ENCODE measurements at places on chromosomes 16 and 17.

- H3K27ac ChIP-seq = no peak overlapping the region
- H3K4me3 ChIP-seq = no peak overlapping the region
- peaks cover 51% of the 10 kb centered on the region for H3K36me3 ChIP-seq
- DNase-seq = no peak
- peaks cover 19% of the 10 kb centered on the region for H3K4me1 ChIP-seq
- H3K27me3 ChIP-seq = no peaks in the 10 kb centered on the region
Measured at GRCh38 chr16:87847785-87848675, 21.3 kb downstream of the SLC7A5 start.

DNA sequence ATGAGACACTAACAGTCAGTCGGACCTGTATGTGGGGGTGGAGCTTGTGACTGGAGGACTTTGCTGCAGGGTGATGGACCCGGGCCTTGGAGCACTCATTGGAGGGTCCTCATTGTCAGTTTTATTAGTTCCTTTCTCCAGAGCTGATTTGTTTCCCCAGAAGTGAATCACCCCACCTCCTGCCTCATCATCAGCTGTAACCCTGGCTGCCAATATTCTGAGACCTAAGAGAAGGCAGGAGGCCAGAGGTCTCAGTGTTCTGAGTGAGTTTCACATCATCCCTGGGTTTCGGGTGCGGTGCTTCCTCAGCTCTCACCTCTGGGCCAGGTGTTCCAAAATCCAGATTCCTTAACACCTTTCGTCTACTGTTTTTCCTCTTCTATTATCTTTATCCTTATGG, 49.9 kb upstream of the KIFC3 start:
- no peak overlapping the region for H3K27ac ChIP-seq
- no peaks in the 10 kb centered on the region for H3K4me1 ChIP-seq
- H3K27me3 ChIP-seq = peaks cover 8% of the 10 kb centered on the region
- DNase-seq = no peak
- H3K4me3 ChIP-seq = no peak overlapping the region

- DNase-seq = peak; percentile 66
- H3K36me3 ChIP-seq = no peaks in the 10 kb centered on the region
- no peak overlapping the region for H3K4me3 ChIP-seq
Measured at GRCh38 chr17:61416540-61417363, 17.1 kb downstream of the TBX2 start.

DNA sequence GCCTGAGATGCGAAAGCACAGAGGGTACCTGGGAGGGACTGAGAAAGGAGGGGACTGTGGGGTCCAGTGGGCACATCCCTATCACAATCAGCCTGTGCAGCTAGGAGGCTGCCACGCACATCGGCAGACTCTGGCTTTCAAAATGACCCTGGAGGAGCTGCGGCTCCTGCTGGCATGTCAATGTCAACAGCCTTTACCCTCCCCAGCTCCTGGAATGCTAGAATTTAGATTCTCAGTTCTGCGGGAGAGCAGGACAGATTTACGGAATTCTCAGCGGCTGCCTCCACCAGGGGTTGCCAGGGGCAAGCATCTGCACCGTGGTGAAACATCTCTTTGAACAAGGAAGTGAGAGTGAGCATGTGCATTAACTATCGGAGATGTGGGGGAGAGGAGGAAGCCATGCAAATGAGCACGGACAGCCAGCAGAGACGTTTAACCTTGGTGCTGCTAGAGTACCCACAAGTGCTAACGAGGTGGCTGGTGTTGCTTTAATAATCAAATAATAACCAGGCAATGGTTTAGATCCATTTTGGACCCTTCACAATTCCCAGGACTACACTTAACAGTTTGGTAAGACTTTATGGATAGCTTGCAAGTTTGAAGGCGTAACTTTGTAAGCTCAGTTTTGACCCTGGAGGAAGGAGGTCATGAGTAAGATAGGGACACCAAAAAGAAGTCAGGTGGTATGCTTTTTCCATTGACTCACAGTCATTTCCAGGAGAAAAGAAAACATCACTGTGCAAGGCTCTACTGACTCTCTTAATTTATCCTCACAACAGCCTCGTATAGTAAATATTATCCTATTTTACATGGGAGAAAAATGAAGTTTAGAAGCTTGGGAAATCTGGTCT, 54.1 kb downstream of the XYLT1 start:
- peaks cover 48% of the 10 kb centered on the region for H3K4me1 ChIP-seq
- no peaks in the 10 kb centered on the region for H3K27me3 ChIP-seq
- DNase-seq = peak; percentile 58
- peak overlapping the region; percentile 86 for H3K27ac ChIP-seq
- peaks cover 12% of the 10 kb centered on the region for H3K36me3 ChIP-seq
- H3K4me3 ChIP-seq = peak overlapping the region; percentile 40

DNA sequence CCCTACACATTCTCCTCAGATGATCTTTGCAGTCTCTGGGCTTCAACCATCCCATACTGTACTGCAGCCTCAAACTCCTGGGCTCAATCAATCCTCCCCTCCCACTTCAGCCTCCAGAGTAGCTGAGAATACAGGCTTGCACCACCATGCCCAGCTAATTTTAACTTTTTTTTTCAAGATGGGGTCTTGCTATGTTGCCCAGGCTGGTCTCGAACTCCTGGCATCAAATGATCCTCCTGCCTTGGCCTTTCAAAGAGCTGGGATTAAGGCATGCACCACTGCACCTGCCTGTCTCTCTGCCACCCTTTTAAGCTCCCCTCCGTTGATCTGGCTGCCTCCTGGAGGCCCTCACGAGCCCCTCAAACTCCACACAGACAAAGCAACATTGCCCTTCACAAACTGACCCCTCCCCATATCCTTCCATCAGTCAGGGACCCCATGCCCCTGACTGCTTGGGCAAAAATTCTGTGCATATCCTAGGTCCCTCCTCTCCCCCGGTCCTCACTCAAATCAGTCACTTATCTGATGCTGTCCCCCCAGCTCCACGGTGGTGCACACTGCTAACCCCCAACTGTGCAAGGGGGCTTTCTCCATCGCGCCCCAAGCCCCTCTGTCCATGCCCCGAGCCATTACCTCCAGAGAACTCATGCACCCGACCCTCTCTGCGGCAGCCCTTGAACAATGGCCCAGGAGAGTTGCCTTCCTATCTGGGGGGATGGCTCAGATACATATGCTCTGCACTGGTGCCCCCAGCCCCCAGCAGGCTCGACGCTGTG, 252.9 kb downstream of the KATNIP start:
- H3K4me3 ChIP-seq = no peak overlapping the region
- H3K27ac ChIP-seq = no peak overlapping the region
- H3K36me3 ChIP-seq = no peaks in the 10 kb centered on the region
- DNase-seq = no peak

DNA sequence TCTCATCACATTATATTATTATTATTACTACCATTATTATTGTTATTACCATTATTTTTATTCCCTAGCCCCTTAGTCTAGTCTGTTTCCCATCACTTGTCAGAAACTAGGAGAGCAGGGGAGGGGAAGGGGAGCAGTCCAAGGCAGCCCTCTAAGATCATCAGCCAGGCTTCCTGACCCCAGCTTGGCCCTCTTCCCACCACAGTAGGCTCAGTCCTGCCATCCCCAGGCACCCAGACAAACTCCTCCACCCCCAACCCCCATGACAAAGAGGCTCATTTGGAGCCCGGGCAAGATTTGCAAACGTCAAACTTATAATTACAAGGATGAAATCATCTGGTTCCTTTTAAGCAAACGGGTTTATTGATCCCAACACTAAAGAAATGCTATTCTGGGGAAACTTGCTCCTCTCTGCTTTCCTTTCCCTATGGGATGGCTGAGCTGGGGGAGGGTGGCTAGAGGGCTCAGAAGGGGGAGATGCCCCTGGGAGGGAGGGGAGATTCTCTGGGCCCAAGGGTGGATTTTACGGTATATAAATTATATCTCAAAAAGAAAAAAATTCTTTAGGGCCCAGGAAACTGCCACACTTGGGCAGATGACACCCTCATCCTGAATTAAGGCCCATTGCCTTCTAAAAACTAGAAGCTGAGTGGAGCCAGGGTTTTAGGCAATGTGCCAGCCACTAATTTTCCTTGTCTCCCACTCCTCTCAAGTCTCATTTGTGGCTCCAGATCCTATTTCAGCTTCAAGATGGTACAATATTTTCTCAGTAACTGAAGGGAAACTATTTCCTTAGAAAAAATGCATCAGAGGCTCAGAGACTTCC, 4.4 kb upstream of the CBFB start:
- no peaks in the 10 kb centered on the region for H3K27me3 ChIP-seq
- no peaks in the 10 kb centered on the region for H3K36me3 ChIP-seq
- H3K4me1 ChIP-seq = peaks cover 32% of the 10 kb centered on the region
- DNase-seq = no peak
- no peak overlapping the region for H3K4me3 ChIP-seq
- H3K27ac ChIP-seq = no peak overlapping the region

DNA sequence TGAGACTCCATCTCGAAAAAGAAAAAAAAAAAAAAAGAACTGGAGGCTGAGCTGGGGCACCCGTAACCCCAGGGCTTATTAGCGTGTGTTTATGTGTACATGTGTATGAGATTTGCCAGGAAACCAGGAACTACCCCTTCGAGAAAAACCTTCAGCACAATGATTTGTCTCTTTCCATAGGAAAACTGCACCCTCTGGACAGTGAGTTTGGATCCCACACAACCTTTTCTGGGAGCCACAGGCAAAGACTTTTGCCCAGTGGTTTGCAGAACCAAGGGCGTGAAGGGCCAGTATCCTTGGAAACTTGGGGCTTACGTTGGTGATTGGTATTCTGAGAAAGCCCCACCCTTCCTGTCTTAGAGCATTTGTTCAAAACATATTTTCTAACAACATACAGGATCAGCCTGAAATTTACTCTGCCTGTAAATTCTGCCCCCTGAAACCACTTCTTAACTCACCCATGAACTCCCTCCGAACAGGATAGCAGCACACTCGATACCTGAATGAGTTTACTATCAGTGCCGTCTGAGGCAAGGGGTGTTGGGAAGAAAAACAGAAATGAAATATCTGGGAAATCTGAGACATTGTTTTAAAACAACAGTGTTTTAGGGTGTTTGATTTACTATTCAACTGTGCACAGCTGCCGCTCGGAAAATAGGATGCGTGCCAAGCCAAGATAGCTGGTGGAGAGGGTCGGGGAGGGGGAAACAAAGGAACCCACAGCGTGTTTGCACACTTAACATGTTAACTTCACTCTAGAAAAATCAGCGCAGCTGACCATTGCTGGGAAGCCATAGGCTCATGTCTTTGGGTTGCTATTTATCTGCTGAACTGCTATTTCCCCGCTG, 40.2 kb upstream of the MAF start:
- H3K4me1 ChIP-seq = peaks cover 61% of the 10 kb centered on the region
- H3K27me3 ChIP-seq = no peaks in the 10 kb centered on the region
- H3K36me3 ChIP-seq = peaks cover 23% of the 10 kb centered on the region
- H3K4me3 ChIP-seq = peak overlapping the region; percentile 28
- DNase-seq = peak; percentile 50
- H3K27ac ChIP-seq = peak overlapping the region; percentile 97

GRCh38 chr16:4370570-4371356, 885 bp upstream of the VASN start:
- DNase-seq = no peak
- no peaks in the 10 kb centered on the region for H3K27me3 ChIP-seq
- H3K4me3 ChIP-seq = no peak overlapping the region
- H3K36me3 ChIP-seq = peaks cover 13% of the 10 kb centered on the region
- peaks cover 10% of the 10 kb centered on the region for H3K4me1 ChIP-seq

- H3K27ac ChIP-seq = no peak overlapping the region
- H3K27me3 ChIP-seq = peaks cover 4% of the 10 kb centered on the region
- H3K4me3 ChIP-seq = no peak overlapping the region
- no peaks in the 10 kb centered on the region for H3K36me3 ChIP-seq
- peaks cover 17% of the 10 kb centered on the region for H3K4me1 ChIP-seq
Measured at GRCh38 chr17:32100971-32101631, 41.2 kb upstream of the RHOT1 start.

DNA sequence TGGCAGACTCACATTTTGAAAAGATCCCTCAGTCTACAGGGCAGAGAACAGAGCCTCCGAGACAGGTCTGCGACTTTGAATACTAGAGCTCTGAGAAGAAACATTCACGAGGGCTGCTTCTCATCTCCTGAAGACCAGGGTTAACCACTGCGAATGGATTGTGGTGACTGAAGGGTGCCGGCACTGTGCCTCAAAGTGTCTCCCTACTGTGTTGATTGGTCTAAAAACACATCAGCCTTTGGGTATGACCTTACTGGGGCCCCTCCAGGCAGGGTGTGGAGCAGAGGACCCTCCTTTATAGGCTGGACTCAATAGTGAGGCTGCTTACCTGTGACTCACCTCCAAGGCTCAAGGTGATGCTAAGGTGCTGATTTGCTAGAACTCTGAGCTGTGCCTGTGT, 2.6 kb upstream of the LGALS9 start:
- H3K4me3 ChIP-seq = no peak overlapping the region
- peaks cover 45% of the 10 kb centered on the region for H3K4me1 ChIP-seq
- H3K36me3 ChIP-seq = peaks cover 33% of the 10 kb centered on the region
- H3K27ac ChIP-seq = no peak overlapping the region

DNA sequence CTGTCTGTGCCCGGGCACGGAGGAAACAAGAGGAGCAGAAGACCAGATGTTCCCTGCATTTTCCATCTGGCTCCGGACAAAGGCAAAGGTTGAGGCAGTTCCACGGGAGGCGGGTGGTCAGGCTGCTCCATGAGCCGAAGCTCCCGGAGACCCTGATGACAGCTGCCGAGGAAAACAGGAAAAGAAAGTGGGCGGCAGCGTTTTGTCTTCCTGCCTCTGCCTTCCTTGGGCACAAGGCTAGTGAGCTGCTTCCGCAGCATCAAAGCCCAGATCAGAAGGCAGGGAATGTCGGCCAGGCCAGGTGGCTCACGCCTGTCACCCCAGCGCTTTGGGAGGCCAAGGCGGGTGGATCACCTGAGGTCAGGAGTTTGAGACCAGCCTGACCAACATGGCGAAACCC, 16.2 kb downstream of the SLC43A2 start:
- no peak overlapping the region for H3K27ac ChIP-seq
- peaks cover 9% of the 10 kb centered on the region for H3K4me1 ChIP-seq
- DNase-seq = no peak
- H3K36me3 ChIP-seq = no peaks in the 10 kb centered on the region
- no peaks in the 10 kb centered on the region for H3K27me3 ChIP-seq
- H3K4me3 ChIP-seq = no peak overlapping the region

GRCh38 chr17:74863420-74864296, 4.0 kb upstream of the GRIN2C start:
- peaks cover 26% of the 10 kb centered on the region for H3K27me3 ChIP-seq
- no peak overlapping the region for H3K4me3 ChIP-seq
- no peak for DNase-seq
- H3K4me1 ChIP-seq = peaks cover 23% of the 10 kb centered on the region

GRCh38 chr17:4477255-4477791, 21.4 kb upstream of the SPNS2 start:
- peaks cover 22% of the 10 kb centered on the region for H3K4me1 ChIP-seq
- no peaks in the 10 kb centered on the region for H3K36me3 ChIP-seq
- H3K27me3 ChIP-seq = peaks cover 3% of the 10 kb centered on the region
- no peak for DNase-seq

DNA sequence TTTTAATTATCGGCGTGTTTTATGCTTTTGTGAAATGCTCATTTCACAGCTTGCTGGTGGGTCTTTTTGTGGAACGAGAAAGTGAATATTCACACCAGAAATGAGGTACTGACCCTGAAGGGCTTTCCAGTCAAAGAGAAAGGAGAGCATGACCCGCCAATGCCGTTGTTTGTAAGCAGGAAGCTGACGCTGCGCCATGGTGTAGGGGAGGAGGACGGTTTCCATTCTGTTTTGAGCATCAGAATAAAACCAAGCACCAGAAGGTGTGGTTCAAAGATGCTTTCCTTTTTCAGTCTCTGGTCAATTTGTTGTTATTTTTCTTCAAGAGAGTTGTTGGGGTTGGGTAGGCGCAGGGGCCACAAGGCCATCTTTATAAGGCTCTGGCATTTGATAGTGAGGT, 669.3 kb downstream of the WWOX start:
- peaks cover 16% of the 10 kb centered on the region for H3K36me3 ChIP-seq
- peak; percentile 72 for DNase-seq
- H3K4me1 ChIP-seq = peaks cover 60% of the 10 kb centered on the region
- peak overlapping the region; percentile 88 for H3K27ac ChIP-seq
- H3K4me3 ChIP-seq = peak overlapping the region; percentile 48

Measured in activated CD4-positive, alpha-beta memory T cell treated with anti-CD3 and anti-CD28 coated beads, Interleukin-2, amount 10 ng/mL, durations not matched to agents 7 days and 5 days (primary cell).